Endothelial cell (in vitro differentiated cells): ENCODE measurements at places on chromosomes 1 and 21. TPM values are rescaled to one million over a fixed set of nuclear protein-coding genes. Genes with fewer than 3 reads are reported as not detected.

GRCh38 chr1:34739613-34740012 lies 15.2 kb upstream of the GJB5 start:
- DNase-seq, result no peak

DNA sequence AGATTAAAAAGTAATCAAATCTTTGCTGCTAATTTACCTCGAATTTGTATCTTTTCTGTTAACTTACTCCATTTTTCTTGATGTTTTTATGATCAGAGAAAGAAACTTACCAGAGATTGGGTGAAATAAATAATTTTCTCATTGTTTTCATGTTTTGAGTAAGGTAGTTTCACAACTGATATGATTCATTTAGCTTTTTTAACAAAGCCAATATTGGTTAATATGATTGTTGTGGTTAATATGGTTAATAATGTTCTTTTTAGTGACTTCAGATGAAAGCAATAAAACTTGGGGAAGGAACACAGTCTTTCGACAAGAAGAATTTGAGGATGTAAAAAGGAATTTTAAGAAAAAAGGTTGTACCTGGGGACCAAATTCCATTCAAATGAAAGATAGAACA lies 48.1 kb downstream of the MAP3K21 start:
- no peak for DNase-seq

GRCh38 chr1:155177192-155177917 lies 3.7 kb downstream of the TRIM46 start:
- DNase-seq, result peak; percentile 1

DNA sequence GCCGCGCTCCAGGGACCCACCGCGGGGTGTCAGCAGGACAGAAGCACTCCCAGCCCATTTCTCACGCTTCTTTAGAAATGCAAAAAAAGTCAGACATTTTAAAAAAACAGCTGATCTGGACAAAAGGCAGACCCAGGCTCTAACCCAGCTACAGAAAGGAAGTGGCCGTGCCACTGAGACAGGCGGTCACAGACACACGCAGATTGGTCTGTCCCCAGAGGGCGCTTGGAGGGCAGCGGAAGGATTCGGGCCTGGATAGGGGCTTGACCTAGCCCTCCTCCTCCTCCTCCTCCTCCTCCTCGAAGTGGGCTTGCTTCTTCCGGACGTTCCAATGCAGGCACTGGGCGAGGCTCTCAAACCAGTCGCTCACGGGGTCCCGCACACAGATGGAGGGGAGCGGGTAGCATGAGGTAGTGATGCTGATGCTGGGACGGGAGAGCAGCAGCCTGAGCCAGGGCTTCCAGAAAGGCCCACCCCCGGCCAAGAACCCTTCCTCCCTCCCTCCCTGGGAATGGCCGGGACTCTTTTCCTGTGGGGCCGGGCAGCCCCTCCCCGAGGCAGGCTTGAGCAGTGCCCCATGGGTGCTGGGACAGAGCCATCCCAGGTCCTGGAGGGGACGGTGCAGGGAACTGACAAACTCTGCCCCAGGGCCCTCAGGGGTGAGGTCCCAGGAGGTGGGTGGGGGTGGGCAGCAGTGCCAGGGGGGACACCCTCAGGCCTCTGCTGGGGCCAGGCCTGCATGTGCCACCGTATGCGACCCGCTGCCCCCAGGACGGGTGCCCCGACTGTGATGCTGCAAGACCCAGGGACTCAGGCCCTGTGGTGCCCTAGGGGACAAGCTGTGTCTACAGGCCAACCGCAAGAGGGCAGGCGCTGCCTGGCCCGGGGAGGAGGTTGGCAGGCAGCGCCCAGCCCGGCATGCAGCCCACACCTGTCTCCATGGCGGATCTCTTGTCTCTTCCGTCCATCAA lies 25.3 kb downstream of the NADK start:
- no peak for DNase-seq

Gene EBNA1BP2
- 41.1 TPM for total RNA-seq

DNA sequence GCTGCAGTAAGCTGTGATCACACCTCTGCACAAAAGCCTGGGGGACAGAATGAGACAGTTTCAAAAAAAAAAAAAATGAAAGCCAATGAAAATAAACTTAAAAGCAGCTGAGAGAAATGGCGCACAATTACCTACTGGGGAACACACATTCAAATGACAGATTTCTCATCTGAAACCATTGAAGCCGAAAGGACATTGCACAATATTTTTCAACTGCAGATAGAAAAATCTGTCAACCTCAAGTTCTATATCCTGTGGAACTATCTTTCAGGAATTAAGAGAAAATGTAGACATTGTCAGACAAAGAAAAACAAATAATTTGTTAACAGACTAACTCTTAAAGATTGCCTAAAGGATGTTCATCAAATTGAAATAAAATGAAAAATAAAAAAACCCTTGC lies 442.8 kb downstream of the MATN1 start:
- DNase-seq, result no peak

GRCh38 chr1:49694251-49694827 lies 329.4 kb downstream of the AGBL4 start:
- no peak for DNase-seq

Gene NLRP3
- 0.44 TPM for total RNA-seq

Gene PDC
- not detected for total RNA-seq

DNA sequence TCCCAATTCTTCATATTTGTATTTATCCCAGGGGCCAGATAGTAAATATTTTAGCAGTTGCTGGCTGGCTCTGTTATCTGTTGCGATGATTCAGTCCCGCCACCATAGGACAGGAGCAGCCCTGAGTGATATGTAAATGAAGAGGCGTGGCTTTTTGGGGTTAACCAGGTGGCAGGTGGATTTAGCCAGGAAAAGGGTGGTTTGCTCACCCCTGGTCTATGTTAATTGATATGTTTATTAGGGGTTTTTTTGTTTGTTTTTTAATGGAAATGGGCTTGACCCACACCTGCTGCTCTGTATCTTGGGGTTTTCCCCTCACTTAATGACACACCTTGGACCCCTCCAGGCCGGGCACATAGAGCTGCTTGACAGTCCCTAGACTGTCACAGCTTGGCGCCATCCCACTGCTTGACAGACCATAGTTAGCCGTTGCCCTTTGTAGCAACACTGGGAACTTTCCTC lies 62.8 kb downstream of the PIK3CD start:
- no peak for DNase-seq

Gene CD84
- total RNA-seq, result not detected

Gene CD52
- total RNA-seq, result 21.8 TPM

GRCh38 chr1:15948595-15949452 lies 27.1 kb downstream of the ZBTB17 start:
- DNase-seq, result no peak

Gene MRTO4
- total RNA-seq, result 22.4 TPM

- no peak for DNase-seq
Observed at GRCh38 chr1:87829360-87829759, 500.7 kb downstream of the LMO4 start.

DNA sequence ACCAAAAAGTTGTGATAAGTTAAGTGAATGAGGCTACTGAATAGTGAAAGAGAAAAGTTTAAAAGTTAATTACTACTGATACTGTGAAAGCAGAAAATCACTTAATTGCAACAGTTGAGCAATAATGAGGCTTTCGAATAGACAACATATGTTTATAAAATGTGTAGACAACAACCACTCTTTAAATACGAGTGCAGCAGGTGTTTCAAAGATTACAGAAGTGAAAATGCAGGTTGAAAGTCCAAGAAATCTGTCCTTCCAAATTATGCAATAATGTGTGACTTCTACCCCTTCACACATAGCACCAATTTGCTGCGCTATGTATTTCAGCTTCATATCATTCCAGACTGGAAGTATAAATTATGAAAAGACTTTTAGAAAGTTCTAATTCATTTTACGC lies 213.0 kb downstream of the COL24A1 start:
- DNase-seq, result no peak

Gene CELA2A
- total RNA-seq, result not detected

DNA sequence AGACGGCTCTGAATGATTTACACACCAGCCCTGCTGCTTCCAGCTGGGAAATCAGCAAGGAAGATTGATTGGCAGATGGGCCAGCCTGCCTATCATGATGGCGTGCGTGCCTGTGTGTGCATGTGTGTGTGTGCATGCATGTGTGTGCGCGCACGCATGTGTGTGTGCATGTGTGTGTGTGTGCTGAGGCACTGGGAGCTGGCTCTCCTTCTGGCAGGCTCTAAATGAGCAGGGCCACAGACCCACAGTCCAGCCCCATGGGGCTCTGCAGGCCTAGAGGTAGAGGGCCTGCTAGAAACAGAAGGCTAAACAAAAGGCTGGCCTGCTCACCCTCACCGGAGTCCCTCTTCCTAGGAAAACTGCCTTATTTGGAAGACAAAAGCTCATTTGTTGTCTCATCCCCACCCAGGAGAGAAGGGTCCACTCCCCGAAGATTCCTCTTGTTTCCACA lies 6.0 kb downstream of the KLHDC8A start:
- no peak for DNase-seq

Gene HENMT1
- total RNA-seq, result 10.5 TPM

DNA sequence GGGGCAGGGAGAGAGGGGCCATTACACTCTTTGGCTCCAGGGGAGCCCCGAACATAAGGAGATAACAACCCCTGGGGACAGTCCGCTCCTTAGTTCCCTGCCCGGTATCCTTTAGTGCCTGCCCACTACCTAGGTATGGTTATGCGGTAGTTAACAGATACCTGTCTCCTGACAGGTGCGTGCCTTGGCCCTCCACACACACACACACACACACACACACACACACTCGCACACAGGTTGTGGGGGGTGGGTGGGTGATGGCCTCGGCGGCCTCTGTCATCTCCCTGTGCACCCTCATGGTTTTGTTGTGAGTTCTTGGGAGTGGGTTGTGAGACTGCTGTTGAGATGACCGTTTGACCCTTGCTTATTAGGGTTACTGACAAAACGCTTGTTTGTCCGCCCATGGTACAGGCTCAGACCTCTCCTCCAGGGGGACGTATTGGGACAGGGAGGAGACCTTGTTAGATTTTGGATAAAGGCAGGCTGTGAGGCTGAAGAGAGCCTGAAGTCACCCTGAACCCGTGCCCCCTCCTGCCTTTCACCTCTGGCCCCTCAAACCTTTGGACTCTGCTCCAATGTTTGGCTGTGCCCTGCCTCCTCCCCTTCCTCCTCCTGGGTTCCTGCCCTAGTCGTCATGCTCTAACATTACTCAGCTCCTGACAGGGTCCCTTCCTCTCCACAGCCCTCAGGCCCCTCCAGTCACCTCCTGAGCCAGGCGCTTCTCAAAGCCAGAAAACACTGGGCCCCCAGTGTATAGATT lies 979 bp downstream of the RASSF5 start:
- DNase-seq, result no peak

DNA sequence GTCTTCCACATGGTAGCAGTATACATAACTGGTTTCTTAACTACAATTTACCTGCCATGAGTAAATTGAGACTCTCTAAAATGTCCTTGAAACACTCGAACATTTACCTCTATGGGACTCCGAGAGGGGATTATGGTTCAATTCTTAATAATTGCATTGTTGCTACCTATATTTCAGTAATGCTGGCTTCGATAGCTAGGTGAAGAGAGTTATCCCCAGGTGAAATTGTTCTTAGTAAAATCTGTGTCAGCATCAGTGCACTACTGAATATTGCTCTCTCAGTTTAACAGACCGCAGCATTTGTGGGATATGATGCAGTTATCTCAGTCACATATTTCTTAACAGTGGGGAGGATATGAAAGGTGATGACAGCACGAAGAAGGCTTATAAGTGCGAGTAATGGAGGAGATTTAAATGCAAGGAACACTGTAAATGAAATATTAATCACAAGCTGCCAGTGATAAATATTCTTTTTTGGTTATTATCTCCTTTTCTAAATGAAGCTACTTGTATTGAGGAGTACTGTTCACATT lies 801.9 kb downstream of the BRINP3 start:
- DNase-seq, result no peak

DNA sequence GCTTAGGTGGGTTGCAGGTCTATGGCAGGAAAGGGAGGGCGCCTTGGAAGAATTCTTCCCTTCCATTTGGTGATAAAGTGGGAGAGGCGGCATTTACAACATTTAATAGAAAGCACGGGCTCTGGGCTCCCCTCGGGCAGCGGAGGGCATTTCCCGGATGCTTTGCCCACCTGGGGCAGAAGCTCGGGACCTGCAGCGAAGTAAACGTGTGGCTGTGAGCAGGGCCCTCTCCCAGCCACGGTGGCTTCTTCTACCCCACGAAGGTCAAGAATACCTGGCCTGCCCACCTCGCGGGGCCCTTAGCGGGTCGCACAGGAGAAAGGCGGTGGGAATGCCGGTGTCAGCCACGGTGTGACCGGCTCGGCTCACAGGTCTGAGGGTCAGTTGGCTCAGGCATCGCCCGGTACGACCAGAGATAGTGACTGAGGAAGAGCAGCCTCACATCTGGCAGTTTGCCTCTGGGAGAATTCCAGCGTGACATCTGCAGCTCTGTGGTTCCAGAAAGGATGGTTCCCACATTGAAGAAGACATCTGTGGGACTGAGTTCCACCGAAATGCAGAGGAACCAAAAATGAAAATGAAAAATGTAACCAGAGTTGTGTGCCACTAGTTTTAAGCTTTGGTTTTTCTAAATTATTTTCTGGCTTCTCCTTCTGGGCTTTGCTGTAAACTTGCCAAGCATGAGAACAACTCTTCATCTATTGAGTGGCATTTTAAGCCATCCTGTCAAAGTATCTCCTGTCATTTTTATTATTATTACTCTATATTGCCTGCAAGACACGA lies 720 bp upstream of the F3 start:
- DNase-seq, result no peak
